ENCODE measurements at places on chromosomes 13 and 19. TPM values are rescaled to one million over a fixed set of nuclear protein-coding genes. Genes with fewer than 3 reads are reported as not detected.

DNA sequence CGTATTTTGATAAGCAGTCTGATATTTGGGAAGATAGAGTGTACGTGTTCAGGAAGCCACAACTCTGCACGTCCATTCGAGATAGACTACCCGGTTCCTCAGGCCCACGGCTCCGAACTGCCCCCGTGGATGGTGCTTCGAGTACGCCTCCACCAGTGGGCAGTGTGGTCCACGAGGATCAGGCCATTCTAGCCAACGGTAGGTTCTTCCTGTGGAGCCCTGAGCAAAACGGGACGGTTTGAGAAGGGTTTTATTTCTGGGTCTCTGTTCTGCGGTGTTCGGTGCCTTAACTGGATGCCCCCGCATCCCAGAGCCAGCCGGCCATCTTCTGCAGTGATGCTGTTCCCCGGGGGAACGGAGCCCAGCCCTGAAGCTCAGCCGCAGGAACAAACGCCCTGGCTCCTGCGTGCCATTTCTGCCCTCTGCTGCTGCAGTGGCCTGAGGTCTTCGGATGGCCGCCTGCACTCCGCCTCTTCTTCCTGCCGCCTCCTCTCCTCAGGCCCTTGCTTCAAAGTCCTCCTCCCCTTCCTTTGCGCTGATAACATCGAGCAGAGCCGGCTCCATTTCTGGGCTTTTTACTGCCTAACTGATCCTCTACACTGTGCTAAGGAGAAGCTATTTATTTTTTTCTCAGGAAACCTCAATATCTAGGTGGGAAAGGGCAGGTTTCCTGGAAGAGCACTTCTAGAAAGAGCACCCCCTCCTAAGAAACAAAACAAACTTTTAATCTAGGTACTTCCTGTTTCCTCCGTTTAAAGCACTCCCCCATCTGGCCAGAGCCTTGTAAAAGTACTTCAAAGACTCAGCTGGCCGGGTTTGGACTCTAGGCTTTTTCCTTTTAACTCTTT is 36.2 kb upstream of the SLC46A3 start:
- DNase-seq = no peak

GRCh38 chr13:46721054-46721453 is 75.9 kb downstream of the ESD start:
- no peak for DNase-seq

DNA sequence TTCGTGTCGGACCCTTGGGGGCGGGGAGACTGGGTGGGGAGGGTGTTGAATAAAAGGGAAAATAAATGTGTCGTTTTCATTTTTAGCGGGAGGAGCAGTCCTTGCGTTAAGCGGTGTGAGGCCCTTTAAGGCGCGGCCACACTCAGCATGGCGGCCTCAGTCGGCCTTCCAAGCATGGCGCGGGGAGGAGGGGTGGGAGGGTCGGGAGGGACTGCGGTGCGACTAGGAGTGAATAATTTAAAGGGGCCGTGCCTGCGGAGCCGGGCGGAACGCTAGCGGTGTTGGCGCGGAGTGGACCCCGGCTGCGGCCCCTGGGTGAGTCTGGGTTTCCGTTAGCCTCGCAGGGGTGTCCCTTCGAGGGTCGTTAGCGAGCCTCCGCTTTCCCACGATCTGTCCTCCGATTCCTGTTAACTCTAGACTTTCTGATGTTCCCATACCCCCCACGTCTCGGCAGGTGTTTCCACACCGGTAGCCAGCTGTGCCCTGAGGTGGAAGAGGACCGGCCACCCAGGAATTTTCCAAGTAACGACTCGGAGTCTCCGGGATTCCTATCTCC is 1.5 kb upstream of the PNPLA6 start:
- DNase-seq = peak; percentile 80

Gene LILRA2
- total RNA-seq = not detected

Gene PSG6
- not detected for total RNA-seq

Gene PRTN3
- total RNA-seq = 0.39 TPM

Gene ZNF83
- 19.7 TPM for total RNA-seq

Gene LTBP4
- total RNA-seq = 75.3 TPM

Gene ZNF865
- 14.6 TPM for total RNA-seq

Gene ZNF415
- 9.3 TPM for total RNA-seq

Gene MBD3L4
- total RNA-seq = not detected
